Tongue (tissue), 3 donors: ENCODE measurements at places on chromosomes 2 and 18.

- peak; percentile 33 for DNase-seq
These were observed 15.7 kb downstream of the STK39 start for GRCh38 chr2:168231609-168232241.

GRCh38 chr2:28901202-28901601 is 6.7 kb downstream of the WDR43 start:
- DNase-seq = no peak

DNA sequence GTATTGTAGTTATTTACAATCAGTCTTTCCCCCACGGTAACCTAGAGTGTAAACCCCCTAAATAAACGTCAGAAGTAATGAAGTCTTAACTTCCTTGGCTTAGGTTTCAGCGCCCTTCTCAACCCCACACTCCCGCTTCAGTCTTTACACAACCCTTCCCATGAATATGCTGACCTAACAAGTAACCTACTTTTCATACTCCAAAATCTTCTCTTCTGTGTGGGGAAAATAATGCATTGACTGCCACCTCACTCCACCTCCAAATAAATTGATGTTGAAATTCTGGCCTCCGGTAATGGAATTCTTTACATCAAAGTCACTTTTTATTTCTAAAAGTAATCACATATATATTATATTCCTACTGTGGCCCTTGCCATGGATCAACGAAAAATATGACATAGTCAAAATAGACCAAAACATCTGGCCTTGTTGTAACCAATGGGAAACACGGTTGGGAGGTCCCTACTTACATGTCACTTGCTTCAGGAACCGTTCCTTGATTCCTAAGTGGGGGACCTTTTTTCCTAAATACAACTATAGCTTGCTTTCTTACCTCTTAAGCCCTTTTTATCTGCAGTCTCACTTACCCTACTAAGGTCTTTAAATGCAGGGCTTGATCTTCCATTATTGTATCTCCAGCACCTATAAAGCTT is 961 bp downstream of the GEN1 start:
- no peak for DNase-seq

DNA sequence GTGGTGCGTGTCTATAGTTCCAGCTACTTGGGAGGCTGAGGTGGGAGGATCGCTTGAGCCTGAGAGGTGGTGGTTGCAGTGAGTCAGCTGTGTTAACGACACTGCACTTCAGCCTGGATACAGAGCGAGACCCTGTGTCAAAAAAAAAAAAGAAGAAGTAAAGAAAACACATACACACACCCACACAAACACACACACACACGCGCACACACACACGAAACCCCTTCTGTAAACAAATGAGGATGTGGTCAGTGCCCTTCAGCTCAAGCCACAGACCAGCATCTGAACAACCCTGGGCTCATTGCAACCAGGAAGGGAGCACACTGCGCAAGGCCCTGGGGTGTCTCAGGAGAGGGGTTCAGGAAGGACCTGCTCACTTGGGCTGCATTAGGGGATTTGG is 47.9 kb upstream of the KCNF1 start:
- no peak for DNase-seq

- DNase-seq = no peak
These were observed 54.6 kb downstream of the ITGB6 start for GRCh38 chr2:160145471-160145870.

DNA sequence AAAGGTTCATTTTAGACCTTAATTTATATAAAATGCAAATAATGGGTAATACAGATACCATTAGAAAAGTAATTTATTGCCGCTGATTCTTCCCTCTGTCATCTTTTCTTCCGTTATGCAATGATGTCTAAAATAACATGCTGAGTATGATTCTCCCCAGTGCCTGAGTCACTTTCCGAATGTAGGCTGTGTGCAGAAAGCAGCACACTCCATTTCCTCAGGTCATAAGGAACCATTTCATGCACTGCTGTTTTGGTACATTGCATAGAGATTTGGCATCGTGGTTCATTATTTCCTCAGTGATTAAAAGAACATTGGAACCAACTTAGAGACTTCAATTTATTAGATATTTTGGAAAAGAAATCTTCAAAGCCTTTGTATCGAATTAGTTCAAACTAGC is 173.5 kb downstream of the CDH2 start:
- no peak for DNase-seq

- peak; percentile 82 for DNase-seq
These were observed 136.8 kb downstream of the NEDD4L start for GRCh38 chr18:58180738-58181353.
